ENCODE measurements at places on chromosomes 3 and 15. TPM values are rescaled to one million over a fixed set of nuclear protein-coding genes. Genes with fewer than 3 reads are reported as not detected.

The PTPRG gene
- 36.7 TPM for total RNA-seq

The FANCD2OS gene
- not detected for total RNA-seq

The SRPRB gene
- total RNA-seq: 93.5 TPM

DNA sequence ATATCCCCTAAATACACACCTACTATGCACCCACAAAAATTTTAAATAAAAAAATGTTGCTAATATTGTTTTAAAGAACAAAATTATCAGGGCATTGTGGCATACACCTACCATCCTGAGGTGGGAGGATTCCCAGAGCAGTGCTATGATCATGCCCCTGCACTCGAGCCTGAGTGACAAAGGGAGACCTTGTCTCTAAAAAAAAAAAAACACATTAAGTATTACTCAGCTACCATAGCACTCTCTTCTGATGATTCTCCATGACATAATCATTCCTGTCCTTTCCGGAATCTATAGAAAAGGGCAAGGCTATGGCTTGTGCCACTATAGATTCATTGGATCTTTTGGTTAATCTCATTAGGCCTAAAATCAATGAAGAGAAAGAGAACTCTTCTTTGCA, 77.4 kb downstream of the ACAP2 start:
- DNase-seq: peak; percentile 82

The SPATA12 gene
- total RNA-seq: 0.69 TPM

GRCh38 chr3:15753056-15753710, 44.6 kb downstream of the ANKRD28 start:
- DNase-seq: peak; percentile 57

The SMCO1 gene
- total RNA-seq: not detected

The CCDC174 gene
- 20.0 TPM for total RNA-seq

DNA sequence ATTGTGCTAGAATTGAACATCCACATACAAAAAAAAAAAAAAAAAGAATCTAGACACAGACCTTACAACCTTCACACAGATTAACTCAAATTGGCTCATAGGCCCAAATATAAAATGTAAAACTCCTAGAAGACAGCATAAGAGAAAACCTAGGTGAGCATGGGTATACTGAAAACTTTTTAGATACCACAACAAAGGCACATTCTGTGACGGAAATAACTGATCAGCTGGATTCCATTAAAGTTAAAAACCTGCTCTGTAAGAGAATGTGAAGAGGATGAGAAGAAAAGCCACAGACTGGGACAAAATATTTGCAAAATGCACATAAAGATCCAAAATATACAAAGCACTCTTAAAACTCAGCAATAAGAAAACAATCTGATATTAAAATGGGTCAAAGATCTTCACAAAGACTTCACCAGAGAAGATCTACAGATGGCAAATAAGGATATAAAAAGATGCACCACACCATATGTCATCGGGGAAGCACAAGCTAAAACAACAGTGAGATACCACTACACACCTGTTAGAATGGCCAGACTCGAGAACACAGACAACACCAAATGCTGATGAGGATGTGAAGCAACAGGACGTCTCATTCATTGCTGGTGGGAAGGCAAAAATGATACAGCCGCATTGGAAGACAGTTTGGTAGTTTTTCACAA, 167.9 kb downstream of the PDE8A start:
- DNase-seq: no peak

The ROPN1B gene
- total RNA-seq: 41.5 TPM

DNA sequence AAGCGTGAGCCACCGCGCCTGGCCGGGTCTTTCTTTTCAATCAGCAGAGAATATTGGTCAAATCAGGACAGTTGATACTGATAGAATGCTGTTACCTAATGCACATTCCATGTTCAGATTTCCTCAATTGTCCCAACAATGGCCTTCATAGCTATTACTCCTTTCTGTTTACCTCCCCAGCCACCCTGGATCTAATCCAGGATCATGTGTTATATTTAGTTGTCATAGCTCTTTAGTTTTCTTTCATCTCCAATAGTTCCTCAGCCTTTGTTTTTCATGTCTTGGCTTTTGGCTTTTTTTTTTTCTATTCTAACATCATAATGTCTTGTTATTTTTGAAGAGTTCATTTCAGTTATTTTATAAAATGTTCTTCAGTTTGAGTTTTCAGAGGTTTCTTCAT, 14.6 kb downstream of the USP3 start:
- DNase-seq: no peak

- peak; percentile 95 for DNase-seq
Measured at GRCh38 chr3:136802481-136802996, 16.4 kb upstream of the SLC35G2 start.

The NRROS gene
- total RNA-seq: 6.2 TPM

- peak; percentile 75 for DNase-seq
Measured at GRCh38 chr3:127652246-127652995, 20.3 kb upstream of the ABTB1 start.

The BOC gene
- total RNA-seq: not detected

DNA sequence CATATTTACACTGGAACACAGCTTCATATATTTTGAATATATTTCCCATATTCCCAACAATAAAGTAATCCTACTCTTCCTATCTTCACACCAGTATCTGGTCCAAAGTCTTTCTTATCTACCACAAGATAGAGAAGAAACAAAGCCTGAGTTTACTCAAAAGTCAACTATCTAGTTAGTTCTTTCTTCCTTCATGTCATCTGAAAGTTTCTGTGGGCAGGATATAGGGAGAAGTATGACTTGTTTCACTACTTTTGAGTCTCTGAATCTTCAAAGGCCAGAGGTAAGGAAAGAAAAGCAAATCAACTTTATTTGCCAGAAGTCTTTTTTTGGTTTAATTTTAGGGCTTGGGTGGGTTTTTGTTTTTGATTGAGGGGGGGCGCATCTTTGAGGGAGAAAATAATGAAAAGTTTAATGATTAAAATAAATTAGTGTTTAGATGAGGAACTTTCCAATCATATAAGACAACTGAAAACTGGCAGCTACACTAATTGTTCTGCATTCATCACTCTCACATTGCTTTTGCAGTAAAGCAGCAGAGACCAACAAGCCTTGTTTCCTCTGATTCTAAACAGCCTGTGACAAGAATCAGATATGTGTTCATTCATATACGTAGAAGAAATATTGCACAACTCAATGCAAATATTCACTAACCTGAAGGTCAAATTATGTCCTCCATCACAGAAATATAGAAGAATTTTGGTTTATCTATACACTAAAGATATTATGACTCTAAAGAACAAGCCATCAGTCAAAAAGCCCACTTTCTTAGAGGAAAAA, 421.4 kb downstream of the SHQ1 start:
- no peak for DNase-seq

- DNase-seq: no peak
Measured at GRCh38 chr3:177314897-177315296, 117.6 kb upstream of the TBL1XR1 start.

The ZNF717 gene
- total RNA-seq: 19.9 TPM

GRCh38 chr3:38005076-38006020, 14.8 kb downstream of the VILL start:
- peak; percentile 92 for DNase-seq

- DNase-seq: no peak
Measured at GRCh38 chr3:3662610-3663009, 136.6 kb upstream of the LRRN1 start.

- DNase-seq: peak; percentile 25
Measured at GRCh38 chr3:128067489-128067888, 15.3 kb downstream of the SEC61A1 start.

The LINGO1 gene
- 0.90 TPM for total RNA-seq

DNA sequence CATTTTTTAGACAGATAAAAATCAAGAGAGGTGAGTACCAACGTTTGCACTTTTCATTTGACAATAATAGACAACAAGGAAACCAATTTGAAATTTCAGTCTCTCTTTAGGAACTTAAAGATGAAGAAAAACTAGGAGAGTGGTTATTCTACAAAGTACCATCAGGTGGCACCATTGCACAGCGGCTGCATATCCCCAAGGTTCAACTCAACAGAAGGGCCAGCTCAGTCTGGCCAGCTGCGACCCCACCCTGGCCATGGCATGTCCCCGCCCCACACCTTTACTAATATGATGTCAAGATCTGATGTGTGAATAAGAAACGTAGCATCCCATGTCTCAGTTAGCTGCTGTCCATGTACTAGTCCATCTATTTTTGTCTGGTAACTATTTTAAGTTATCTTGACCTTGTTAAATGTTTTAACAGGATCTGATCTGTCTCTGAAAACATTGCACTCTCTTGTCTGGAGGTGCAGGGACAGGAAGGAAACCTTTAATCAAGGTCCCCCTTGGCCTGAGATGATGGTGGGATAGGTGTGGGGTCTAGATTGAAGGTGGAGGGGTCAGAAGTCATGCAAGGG, 35.5 kb upstream of the CGNL1 start:
- peak; percentile 62 for DNase-seq

DNA sequence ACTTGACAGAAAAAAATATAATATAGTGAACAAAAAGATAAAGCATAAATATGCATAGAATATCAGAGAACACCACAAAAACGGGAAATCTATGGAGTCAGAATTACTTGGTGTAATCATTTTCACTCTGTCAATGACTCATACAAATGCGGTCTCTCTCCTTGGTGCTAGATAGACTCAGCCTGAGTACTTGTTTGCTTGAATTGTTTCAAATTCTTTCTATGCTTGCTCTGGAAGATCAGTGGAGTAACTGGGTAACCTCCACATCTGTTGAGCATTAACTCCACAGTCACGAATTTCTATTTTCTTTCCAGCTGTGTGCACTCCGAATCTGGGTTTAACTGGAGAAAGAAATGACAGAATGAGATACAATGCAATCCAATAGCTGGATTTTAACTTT, 760.4 kb downstream of the ZPLD1 start:
- DNase-seq: no peak

The MCF2L2 gene
- 1.0 TPM for total RNA-seq

The NTRK3 gene
- total RNA-seq: not detected

- no peak for DNase-seq
Measured at GRCh38 chr3:196232882-196233251, 16.5 kb downstream of the SLC51A start.

The CYP8B1 gene
- not detected for total RNA-seq

The SLC9C1 gene
- 0.64 TPM for total RNA-seq

Data from SK-MEL-5 (cell line).